ENCODE measurements at places on chromosomes 4 and X.

- DNase-seq = no peak
These were observed 25.1 kb upstream of the USO1 start for GRCh38 chr4:75699299-75699698.

DNA sequence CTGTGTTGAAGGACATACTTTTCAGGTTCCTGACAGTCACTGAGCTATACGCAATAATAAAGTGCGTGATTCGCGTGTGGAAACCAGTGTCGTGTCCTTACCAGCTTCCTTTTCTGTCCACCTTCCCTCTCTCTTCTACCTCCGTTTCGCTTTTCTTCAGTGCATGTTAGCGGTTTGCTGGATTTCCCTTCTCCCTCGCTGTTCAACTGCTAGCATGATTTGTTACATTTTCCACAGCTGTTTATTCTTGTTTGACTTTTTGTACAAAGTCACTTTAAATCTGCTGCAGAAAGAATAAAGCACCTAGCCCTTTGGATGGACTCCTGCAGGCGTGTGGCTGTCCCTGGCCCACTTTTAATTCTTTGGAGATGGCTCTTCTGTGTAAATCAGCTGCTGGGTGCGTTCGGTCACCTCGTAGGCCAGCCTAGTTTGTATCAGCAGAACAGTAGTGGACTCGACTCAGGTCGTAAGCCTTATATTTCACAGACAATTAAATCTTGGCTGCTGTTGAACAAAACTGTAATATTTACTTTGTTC lies 8.9 kb upstream of the HAND2 start:
- DNase-seq = peak; percentile 52

DNA sequence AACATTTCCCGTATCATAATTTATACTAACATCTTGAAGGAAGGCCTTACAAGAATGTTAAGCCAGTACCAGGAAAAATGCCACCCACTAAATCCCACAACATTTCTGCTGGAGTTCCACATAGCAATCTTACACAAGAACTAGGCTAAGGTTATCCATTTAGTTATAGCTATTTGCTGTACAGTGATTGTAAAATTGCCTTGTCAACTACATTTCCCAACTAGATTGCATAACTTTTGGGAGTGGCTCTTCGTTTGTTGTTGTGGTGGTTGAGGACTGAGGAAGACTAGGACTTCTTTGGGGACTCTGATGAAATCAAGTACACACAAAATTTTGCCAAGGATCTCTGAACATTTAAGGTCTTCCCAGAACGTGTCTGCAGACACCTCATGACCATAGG lies 8.0 kb downstream of the IBSP start:
- DNase-seq = peak; percentile 11

GRCh38 chrX:77076896-77077295 lies 370.3 kb upstream of the FGF16 start:
- no peak for DNase-seq

DNA sequence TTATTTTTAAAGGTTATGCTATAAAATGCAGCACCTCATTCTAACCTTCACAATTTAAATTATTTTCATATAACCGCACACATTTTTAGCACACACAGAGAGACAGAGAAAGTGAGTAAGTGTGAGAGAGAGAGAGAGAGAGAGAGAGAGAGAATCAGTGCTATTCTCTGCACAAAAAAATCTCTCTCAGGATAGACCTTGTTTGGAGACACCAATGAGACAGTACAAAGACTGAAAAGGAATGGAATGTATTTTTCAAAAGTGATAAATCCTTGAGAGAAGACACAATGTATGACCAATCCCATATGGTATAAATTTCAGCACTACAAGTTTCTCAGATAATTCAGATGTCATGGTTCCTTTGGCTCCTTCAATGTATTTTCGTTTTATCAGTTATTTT lies 132.1 kb upstream of the PCDH18 start:
- DNase-seq = no peak

DNA sequence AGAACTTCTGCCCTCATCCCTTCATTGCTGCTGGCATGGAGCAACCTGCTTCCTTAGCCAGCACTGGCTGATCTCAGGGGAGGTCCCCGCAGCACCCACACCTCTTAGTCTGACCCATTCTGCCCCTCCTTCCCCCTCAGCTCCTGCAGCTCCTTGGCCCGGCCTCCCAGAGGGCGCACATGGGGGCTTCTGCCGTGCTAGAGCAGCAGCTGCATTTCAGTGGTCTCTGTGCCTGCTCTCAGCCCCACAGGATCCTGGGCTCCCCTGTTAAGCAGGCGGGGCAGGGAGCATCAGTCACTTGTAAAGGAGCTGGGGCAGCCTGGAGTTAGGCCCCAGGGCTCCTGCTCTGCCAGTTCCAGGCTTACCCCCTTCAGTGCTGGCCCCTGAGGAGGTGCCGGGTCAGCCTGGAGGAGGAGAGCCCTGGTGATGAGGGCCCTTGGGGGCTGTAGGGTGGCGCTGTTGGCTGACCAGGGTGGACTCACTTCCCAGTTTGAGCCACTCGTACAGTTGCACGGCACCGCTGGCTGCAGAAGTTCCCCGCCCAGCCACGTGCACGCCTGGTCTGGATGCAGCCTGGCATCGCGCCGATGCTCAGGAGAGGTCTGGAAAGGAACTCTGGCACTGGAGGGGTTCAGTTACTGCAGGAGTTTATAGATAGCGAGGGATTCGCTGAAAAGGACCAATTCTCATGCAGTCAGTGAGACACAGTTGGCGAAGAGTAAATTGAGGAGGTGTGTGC lies 85.1 kb upstream of the PSAPL1 start:
- DNase-seq = no peak

- DNase-seq = no peak
These were observed 61.8 kb downstream of the ELF2 start for GRCh38 chr4:139115226-139115625.

- DNase-seq = no peak
These were observed 38.9 kb upstream of the PLAC8 start for GRCh38 chr4:83153417-83153816.

DNA sequence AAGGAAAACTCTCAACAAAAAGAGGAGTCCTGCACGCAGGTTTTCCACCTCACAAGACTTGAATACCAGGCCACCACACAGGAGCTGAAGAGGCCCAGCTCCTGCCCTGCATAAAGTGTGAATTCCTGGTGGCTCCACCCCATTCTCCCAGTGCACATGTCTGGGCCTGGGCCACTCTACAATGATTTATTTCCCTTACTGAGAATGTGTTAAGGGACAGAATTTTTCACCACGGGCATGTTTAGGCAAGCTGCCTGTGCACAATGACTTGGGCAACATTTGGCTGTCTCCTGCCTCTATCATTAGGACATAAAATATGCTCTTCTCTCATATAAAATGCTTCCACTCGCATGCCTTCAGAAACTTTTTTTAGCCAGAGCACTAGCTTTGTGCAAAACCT lies 197.1 kb downstream of the SLC7A11 start:
- DNase-seq = no peak

- no peak for DNase-seq
These were observed 48.7 kb upstream of the TNIP3 start for GRCh38 chr4:121212806-121213205.

GRCh38 chrX:130081421-130082045 lies 28.8 kb downstream of the ELF4 start:
- DNase-seq = no peak

- no peak for DNase-seq
These were observed 116.1 kb downstream of the CNKSR2 start for GRCh38 chrX:21490341-21490740.

DNA sequence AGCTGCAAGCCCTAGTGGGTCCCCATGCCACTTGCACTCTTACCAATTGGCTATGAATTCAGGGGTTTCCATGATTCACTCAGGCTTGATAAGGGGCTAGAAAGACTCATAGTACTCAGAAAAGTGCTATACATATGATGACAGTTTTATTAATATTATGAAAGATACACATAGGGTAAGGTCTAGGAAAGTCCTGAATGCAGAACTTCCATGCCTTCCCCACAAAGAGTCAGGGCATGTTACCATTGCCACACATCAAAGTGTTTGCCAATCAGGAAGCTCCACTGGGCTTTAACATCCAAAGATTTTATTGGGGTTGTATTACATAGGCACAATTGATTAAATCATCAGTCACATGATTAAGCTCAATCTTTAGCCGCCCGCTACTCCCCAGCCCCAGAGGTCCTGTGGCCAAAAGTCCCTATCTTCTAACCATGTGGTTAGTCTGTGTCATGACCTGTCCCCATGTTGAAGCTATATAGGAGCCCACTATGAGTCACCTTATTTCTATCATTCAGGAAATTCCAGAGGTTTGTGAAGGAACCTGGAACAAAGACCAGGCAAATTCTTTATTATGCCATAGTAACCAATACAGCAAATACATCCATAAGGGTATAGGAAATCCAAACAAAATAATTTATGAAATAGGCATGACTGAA lies 635.6 kb downstream of the STPG2 start:
- DNase-seq = peak; percentile 8

GRCh38 chr4:55517526-55518229 lies 29.0 kb downstream of the CLOCK start:
- DNase-seq = no peak

DNA sequence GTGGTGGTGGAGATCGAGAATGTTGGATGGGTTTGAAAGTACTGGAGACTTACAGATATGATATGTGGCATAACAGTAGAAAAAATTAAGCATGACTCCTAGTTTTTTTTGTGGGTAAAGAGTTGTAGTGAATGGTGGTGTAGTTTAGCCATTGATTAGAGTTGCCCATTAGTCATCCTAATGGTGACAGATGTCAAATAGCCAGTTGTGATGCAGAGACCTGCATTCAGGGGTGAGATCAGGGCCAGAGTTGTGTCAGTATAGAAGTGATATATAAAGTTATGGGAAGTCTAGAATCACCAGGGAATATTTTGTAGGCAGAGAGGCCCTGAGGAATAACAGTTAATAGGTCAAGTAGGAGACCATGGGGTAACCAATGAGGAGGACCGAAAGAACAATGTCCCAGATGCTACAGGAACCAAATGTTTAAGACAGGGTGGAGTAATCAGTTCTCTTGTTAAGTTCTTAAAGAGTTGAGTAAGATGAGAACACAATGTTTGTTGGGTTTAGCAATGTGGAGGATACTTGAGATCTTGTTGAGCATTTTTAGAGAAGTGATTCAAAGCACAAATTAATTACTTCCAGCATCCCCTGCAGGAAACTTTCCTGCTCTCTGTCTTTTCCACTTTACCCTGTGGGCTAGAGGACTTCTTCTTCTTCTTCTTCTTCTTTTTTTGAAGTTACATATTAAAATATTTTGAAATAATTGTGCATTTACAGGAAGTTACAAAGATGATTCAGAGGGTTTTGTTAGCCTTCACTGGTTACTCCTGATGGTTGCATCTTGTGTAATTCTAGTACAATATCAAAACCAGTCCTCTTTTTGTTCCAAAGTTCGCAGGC lies 13.3 kb downstream of the SGMS2 start:
- peak; percentile 65 for DNase-seq

- no peak for DNase-seq
These were observed 171.4 kb downstream of the ARHGEF9 start for GRCh38 chrX:63613531-63614028.

DNA sequence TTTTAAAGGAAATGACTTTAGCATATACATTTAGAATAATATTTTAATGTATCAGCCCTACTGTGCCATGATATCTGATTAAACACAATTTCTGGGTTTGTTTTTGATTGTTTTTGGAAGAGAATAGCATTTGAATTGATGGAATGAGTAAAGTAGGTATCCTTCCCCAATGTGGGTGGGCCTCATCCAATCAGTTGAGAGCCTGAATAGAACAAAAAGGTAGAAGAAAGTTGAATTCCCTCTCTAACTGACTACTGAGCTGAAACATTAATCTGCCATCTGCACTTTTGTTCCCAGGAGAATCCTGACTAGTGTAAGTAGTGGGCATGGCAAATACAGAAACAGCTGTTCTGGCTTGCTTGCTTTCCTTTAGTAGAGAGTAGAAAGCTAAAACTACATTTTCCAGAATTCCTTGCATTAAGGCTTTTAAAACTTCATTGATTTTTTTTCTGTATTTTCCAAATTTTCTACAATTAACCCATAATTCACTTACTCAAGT lies 9.7 kb upstream of the SEC24D start:
- no peak for DNase-seq

GRCh38 chr4:77349796-77350195 lies 192.8 kb downstream of the CCNG2 start:
- DNase-seq = peak; percentile 14

DNA sequence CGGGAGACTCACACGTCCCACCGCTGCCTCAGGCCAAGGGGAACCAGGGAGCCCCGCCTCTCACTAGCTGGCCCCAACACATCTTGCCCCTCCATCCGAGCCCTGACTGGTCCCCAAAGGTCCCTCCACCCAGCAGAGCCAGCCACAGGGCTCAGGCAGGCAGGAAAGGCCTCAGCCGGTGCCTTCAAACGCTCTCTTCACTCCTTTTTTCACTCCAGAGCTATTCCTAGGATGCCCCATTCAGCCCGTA lies 1.5 kb upstream of the ARHGAP4 start:
- DNase-seq = no peak
